Stimulated activated CD4-positive, alpha-beta T cell treated with anti-CD3 and anti-CD28 coated beads, Interleukin-2, amount 100 ng/mL, for 48 hours (primary cell): ENCODE measurements at places on chromosomes 16 and 17.

DNA sequence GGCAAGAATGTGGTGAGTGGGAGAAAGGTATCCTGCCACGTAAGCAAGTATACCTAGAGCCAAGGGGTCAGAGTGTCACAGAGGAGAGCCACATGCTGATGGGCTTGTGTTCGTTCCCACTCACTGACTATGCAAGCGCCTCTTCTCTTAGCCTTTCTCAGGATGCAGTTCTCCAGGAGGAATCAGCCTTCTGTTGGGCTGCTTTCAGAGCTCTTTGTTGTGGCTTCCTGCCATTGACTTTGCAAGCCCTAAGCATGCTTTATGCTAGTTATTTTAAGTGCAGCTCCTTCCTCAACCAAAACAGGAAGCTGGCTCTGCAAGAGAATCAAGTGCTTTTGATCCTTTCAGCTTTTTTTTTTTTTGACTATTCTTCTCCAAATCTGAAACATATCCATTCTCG lies 66.6 kb downstream of the SIAH1 start:
- no peak for DNase-seq

GRCh38 chr16:55634193-55634592 lies 21.6 kb upstream of the SLC6A2 start:
- no peak for DNase-seq

DNA sequence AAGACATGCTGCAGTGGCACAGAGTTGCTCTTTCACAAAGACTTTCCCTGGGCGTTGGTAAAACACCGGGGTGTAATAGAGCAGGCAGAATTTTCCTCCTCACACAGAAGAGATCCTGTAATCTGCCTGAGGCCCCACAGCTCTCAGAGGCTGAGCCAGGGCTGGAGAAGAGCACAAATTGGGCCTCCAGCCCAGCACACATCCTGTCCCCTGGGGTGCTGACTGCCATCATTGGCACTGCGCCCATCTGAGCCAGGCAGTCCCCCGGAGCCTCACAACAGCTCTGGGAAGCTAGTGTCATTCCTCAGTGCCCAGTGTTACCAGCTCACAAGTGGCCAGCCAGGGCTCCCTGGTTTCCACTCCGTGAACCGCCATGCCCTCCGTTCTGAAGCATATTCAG lies 119.4 kb downstream of the SOCS1 start:
- DNase-seq: no peak

DNA sequence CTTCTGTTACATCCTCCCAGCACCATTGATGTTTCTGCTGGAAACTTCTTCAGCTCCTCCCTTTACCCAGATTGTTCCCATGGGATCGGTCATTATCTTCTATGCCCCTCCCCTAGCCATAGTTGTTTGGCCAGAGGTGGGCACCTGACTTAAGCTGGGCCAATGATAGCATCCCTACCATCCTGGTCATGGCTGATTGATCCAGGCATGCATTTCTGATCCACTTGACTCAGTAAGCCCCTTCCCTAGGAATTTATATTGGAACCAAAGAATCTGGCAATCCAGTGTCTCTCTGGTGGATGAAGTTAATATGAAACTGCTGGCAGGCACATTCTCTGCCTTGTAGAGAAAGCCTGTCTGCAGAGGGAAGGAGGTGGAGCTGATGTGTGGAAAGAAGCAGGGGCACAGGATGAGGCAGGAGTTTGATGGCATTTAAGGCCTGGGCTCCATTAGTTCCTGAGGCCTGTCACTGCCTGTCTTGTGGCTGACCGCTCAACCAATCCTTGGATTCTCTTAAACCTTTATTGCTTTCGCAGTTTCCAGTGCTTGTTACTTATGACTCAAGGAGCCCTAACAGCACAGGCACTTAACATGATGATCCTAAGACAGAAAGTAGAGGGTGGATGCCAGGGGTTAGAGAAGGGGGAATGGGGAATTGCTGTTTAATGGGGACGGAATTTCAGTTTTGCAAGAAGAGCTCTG lies 152.4 kb downstream of the ABCC12 start:
- no peak for DNase-seq

- DNase-seq: no peak
Measured at GRCh38 chr17:49063652-49064051, 66.5 kb downstream of the IGF2BP1 start.

GRCh38 chr17:37360632-37361031 lies 15.2 kb upstream of the C17orf78 start:
- no peak for DNase-seq

GRCh38 chr16:56399486-56399885 lies 25.9 kb downstream of the AMFR start:
- no peak for DNase-seq

GRCh38 chr17:66671156-66671555 lies 163.8 kb upstream of the CACNG5 start:
- DNase-seq: no peak

DNA sequence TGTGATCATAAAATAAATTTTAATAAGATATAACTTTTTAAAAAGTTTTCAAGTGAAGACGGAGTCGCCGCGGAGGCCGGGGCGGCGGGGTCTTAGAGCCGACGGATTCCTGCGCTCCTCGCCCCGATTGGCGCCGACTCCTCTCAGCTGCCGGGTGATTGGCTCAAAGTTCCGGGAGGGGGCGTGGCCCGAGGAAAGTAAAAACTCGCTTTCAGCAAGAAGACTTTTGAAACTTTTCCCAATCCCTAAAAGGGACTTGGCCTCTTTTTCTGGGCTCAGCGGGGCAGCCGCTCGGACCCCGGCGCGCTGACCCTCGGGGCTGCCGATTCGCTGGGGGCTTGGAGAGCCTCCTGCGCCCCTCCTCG lies at the start of gene FOXC2:
Gene FOXC2, plus strand, starts transcription at position 229 of the 365 bp plus-strand sequence. CDS start 507 bp downstream, outside the sequence.
- DNase-seq: peak; percentile 45

DNA sequence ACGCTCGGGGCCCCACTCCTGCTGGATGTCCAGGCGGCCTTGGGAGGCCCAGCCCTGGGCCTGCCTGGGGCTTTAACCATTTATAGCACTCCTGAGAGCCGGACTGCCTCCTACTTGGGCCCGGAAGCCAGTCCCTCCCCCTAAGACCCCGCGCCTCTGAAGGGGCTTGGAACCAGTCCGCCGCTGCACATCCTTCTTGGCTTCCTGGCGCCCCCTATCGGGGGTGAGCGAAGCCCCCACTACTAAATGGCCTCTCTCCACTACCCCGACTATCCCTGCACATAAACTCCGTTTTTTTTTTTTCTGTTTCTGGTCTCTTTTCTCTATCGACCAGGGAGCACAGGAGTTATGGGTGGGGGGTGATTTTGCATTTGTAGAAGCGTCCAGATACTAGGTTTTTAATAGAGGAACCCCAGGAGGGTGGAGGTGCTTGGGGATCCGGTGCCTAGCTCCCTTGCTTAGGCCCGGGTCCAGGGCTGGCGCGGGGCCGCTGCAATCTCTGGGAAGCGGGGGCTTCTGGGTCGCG lies 633 bp upstream of the NOL3 start:
- no peak for DNase-seq

DNA sequence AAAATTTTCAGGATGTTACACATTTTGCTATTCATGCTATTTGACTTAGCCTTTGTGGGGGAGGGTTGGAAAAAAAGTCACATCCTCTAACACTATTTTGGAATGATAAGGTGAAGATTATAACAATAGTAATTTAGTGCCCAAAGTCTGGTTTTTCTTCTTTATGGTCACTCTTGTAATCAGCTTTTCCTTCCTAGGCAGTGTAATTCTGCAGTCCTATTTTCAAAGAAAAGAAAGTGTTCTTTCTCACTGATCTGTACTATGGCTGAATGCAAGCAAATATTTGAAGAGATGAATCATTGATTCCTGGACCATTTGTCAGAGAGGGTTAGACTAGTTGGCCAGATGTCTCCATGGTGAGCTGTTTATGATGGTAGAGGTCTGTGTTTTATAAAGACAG lies 8.4 kb downstream of the RSPRY1 start:
- DNase-seq: no peak

DNA sequence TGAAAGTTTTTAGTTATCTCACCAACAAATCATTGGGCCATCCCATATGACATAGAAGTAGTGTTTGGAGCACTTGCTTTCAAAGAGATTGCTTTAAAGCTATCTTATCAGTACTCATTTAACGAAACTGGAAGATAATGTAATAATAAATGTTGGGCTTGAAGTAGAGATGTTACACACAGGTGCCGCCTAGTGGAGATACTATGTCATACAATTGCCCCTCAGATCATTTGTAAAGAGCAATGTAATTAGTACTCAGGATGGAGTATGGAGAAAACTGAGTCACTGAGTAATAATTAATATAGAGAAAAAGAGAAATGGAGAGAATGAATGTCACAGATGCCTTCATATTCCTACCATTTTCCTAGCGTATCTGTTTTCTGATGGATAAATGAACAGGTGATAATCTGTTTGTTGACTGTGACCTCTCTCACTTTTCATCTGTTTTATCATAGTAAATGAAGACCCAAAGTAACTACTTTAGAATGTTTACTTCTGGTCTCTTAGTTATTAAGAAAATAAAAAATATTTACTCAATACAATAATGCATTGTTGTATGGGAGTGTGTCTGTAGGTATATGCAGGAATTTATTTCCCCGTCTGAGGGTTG lies 80.4 kb downstream of the EFCAB5 start:
- peak; percentile 14 for DNase-seq

- no peak for DNase-seq
Measured at GRCh38 chr16:86199182-86199581, 300.2 kb downstream of the IRF8 start.

GRCh38 chr17:3788200-3788599 lies 12.8 kb downstream of the ITGAE start:
- no peak for DNase-seq

GRCh38 chr16:24909856-24910255 lies 64.1 kb downstream of the SLC5A11 start:
- no peak for DNase-seq

DNA sequence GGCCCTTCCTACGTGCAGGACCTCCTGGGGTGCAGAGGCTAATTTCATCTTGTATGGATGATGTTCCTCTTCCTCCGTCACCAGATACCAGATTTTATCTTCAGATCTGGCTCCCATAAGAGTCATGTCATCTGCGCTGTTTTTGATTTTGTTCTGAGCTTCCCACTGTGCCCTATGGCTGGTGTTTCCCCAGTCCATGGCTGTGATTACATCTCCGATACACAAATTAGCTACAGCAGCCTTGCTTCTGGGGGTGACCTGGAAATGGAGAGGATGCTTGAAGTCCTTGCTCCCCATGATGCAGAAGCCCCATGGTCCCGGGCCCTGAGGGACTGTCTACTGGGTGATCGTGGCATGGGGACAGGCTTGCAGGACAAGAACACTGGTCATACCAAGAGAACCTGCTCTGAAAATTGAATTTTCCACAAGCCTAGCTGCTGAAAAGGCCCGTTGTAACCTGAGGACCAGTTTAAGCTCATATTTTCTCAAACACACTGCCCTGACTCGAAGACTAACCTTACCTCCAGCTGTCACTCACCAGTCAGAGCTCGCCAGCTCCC lies 69.0 kb downstream of the KCNJ12 start:
- DNase-seq: no peak

- DNase-seq: no peak
Measured at GRCh38 chr16:54446639-54447038, 160.1 kb upstream of the IRX3 start.

DNA sequence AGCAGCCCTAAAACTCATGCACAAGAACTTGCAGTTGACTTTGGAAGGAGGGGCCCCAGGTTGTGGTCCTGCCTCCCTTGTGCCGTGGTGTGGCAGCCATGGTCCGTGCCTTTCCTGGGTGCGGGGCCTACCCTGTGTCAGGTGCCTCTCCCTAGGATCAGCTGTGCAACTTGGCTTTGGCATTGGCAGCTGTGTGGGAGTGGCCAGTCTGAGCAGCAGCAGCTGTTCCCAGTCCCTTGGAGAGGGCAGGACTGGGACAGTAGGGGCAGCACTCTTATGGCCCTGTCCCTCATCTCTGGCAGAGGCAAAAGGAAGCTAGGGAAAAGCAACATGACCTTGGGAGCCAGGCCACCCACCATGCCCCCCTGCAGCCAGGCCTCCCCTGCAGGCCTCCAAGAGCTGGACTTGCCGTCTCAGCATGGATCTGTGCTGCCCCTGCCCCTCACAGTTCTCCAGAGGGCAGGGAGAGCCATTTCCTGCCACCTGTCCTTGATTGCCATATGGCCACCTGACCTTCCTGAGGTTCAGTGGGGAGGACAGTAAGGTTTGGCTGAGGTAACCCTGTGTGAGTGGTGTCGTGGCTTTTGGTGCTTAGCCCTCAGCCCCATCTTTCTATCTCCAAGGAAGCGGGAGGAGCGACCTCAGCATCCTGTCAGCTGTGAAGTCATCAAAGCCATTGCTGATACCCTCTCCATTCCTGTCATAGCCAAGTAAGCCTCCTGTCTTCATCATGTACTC lies 15.5 kb upstream of the NFATC3 start:
- no peak for DNase-seq
